ENCODE measurements at places on chromosomes 5 and 9.

DNA sequence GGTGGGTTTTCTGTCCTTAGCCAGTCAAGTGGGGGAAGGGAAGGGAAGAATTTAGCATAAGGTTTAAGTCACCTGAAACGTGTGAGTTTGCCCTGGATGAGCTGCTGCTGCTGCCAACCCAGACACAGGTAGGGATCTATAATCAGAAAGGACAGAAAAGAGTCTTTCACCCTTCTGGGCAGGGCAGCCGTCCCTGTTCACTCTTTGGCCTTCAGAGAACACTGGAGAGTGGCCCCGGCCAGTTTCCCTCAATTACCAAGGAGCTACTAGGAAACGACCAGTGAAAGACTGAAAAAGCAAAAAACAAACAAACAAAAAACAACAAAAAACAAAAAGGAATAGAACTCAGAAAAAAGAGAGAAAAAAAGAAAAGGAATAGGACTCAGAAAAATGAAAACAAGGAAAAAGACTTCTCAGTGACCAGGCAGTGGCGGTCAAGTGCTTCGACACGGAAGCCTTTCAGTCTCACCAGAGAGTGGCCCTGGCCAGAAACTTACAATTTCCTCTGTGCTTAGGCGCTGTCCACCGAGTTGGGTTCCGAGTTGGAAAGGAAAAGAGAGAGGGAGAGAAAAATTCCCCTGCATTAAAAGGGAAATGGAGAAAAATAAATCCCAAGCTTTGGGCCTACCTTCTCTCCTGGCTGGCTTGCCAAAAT is 2.5 kb upstream of the GM2A start:
- DNase-seq, result no peak

DNA sequence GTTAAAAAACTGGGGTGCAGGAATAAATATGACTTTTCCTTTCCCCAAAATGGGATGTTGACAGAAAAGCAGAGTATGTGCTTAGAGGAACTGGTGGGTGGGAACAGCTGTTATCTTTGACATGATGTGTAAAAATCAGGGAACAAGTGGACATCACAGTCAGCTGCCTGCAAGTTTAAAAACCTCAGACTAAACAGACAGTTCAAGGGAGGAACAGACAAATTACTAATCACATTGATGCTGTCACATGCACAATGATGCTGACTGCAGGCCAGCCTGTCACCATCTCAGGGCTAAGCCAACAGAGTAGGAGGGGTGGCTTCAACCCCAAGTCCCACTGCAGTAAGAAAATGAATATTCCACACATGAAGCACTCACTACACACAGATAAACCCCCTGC is 38.2 kb upstream of the UBAP2 start:
- no peak for DNase-seq

- no peak for DNase-seq
These were observed 639 bp upstream of the SLC2A8 start for GRCh38 chr9:127396253-127396807.

DNA sequence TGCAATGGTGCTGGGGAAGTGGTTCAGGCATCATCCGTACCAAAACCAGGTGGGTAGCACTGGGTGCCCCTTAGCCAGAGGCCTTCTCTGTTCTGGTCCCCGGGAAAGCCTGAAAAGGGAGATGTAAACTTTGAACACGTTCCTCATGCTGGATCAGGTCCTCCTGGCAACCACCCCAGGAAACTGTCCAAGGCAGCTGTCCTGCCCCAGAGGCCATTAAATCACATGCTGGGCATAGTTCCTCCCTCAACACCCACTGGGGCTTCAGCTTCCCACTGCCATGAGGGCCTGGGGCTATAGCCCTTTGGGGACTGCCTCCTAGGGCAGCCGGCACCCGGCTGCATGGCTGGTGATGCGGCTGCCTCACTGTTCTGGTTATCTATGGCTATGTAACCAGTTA is 228.9 kb upstream of the MVB12B start:
- DNase-seq, result no peak

Data from NCI-H146 (cell line).